ENCODE measurements at places on chromosomes 7 and 10.

- DNase-seq, result no peak
These were observed 23.3 kb downstream of the CNNM2 start for GRCh38 chr10:102941401-102941800.

GRCh38 chr10:88162852-88163251, 299.4 kb downstream of the PTEN start:
- no peak for DNase-seq

GRCh38 chr7:98136423-98136822, 29.8 kb downstream of the LMTK2 start:
- no peak for DNase-seq

DNA sequence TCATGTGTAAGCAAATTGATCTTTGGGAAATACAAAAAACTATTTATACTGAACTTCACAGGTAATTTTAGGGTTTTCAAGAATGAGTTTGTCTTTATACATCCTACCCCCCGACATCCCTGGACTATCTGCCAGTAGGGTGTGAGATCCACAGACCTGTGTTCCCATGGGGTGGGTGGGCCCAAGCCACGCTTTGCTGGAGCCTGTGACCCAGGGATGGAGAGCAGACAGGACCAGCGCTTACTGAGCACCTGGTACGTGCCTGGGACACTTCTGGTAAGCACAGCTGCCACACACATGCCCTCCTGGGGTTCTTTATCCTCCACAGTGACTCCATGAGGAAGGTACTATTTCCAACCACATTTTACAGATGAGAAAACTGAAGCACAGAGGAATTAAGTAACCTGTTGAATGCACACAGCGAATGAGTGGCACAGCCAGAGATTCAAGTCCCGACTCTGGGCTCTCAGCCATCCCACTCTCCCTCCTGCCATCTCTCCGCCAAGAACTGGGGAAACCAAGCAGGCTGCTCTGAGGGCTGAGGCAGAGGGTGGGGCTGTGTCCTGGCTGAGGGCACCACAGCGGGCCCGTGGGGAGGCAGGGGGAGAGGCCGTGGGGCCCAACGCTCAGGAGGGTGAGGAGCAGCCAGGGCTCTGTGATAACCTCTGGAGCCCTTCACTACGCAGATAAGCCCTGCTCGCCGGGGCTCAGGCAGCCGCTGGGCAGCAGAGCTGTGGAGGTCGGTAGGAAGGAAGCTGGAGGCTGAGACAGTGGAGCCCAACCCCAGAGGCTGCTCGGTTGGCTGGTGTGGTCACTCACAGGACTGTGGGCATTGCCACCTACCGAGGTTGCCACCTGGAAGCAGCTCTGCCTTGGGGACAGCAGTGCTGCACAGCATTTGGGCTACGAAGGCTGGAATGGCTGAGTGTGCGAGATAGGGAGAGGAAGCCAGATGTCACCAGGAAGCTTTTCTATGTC, 124.2 kb downstream of the ARHGAP22 start:
- no peak for DNase-seq

DNA sequence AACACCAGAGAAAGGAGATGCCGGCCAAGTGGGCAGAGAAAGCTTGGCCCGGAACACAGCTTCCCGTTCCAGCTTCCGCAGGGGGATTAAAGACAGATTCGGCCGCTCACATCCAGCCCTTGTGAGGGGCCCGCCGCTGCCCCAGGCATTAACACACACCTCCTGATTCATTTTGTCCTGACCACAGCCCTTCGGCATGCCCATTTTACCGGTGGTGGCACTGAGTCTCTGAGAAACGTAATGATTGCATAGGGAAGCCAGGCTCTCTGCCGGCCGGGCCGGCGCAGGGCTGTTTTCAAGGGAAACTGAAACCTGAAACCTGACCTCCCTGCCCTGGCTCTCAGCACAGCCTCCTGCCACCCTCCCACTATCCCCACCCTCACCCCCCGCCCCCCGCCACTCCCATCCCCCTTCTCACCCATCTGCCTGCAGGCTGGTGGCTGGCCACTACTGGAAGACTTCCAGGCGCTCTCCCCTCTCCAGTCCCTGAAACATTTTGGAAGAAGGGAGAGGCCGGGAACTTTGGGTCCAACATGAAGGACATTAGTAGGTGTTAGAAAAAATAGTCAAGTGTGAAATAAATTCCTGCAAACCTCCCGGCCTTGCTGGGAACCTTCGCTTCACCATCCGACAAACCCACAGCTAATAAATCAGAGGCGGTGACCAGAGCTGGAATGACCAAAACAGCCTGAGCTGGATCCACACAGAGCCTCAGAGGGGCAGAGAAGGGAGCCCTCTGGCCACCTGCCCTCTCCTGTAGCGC, 83.5 kb upstream of the CUX1 start:
- DNase-seq, result no peak

- no peak for DNase-seq
These were observed 10.4 kb upstream of the ZNF22 start for GRCh38 chr10:44990302-44990655.

DNA sequence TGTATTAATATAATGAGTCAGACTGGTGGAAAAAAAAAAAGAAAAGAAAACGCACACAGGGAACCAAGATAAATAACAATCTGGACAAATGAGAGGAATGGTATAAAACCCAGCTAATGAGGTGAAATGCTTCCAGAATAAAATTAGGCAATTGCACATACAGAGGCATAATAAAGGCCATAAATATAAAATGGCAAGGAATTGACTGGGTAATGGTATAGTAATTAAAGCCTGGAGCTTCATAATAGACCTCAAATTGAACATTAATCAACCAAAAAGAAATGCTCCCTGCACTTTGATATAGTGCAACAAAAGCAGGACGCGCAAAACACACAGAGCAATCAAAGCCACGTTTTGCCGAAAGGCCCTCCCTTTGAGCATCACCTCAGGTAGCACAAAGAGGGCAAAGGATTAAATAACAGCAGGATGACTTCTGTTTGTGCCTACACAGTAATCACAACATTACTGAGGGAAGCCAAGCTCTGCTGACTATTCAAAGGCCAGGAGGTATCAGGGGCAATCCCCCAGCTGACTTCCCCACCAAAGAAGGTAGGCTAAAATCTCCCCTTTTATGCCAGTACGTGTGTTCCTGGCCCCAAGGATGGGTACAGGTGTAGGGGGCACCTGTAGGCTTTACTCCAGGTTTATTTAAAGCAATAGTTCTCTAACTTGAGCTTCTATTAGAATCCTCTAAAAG, 343.7 kb downstream of the ELMO1 start:
- DNase-seq, result no peak

- DNase-seq, result no peak
These were observed 122.5 kb downstream of the KIAA1217 start for GRCh38 chr10:24331457-24331856.

GRCh38 chr10:8115618-8115980, 61.1 kb downstream of the GATA3 start:
- DNase-seq, result no peak

DNA sequence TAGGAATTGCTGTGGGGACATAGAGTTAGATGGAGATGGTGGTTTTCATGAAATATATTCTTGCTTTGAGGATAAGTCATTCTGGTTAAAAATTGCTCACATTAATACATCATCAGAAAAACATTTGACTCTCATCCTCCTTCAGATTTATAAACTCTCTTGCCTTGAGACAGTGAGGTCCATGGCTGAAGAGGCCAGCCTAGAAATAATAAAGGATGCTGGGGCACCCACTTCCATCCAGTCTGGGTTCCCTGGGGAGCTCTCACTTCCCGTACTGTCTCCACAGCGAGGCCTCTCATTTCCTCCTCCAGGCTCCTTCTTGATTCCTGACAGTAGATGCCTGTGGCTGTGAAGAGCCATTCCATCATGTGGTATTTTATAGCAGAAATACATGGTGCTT, 73.3 kb upstream of the PRKG1 start:
- no peak for DNase-seq

- no peak for DNase-seq
These were observed 44.0 kb downstream of the ADK start for GRCh38 chr10:74194999-74195398.

DNA sequence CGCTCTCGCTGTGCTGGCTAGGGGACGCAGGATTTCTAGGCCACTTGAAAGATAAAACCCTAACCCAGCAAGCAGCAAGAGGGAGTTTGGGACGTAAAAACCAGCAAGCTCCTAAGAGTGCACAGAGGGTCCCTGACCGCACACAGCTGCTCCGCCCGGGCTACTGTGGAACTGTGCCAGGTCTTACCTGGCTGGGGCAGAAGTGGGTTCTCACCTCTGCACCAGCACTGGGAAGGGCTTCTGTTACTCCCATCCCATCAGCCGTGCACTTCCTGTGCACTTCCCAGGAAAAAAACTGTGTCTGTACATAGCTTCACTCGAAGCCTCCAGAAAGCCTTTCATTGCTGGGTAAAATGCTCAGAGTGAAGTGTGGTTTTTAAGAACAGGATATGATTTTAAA, 45.9 kb upstream of the PTF1A start:
- DNase-seq, result no peak

GRCh38 chr7:102008535-102009262, 191.3 kb downstream of the CUX1 start:
- no peak for DNase-seq

GRCh38 chr7:105637755-105638154, 56.5 kb upstream of the EFCAB10 start:
- DNase-seq, result no peak

- DNase-seq, result no peak
These were observed 267.9 kb upstream of the TCERG1L start for GRCh38 chr10:131579251-131580071.

- no peak for DNase-seq
These were observed 56.1 kb downstream of the PAPSS2 start for GRCh38 chr10:87715552-87716347.

- DNase-seq, result no peak
These were observed 29.8 kb upstream of the CHST15 start for GRCh38 chr10:124123156-124123555.

GRCh38 chr7:32092346-32092745, 22.1 kb upstream of the PDE1C start:
- DNase-seq, result no peak

- no peak for DNase-seq
These were observed 240.6 kb downstream of the VTI1A start for GRCh38 chr10:112687647-112688046.

GRCh38 chr10:102948176-102948575, 30.1 kb downstream of the CNNM2 start:
- DNase-seq, result no peak

DNA sequence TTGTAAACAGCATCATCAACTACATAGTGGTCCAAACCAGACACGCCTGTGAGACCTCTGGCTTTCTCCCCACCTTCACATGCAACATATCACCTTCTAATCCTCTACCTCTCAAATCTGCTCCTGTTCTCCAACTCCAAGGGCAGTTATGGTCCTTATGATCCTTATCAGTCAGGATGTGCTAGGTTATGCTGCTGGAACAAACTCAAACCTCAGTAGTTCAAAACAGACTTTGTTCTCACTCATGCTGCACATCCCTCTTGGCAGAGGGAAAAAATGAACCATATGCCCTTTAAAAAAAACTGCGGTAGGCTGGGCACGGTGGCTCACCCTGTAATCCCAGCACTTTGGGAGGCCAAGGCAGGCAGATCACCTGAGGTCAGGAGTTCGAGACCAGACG, 76.1 kb downstream of the RNF216 start:
- DNase-seq, result no peak

GRCh38 chr7:22387583-22387982, 30.6 kb upstream of the RAPGEF5 start:
- no peak for DNase-seq

GRCh38 chr10:18005781-18006456, 54.2 kb downstream of the SLC39A12 start:
- no peak for DNase-seq

DNA sequence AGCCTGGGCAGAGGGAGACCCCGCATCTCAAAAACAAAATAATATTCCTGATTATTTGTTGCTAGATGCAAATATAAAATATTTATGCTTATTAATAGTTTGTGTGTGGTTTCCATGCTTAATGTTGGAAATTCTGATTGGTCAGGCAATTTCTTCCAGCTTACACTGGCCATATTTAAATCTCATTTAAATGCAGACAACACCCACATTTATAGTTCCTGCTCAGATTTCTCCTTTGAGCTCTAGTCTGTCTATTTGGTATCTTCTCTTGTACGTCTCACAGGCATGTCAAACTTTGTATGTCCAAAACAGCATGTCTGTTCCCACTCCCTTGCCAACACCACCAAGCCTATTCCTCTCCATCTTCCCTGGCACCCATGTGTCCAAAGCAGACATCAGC, 52.5 kb downstream of the FKBP9 start:
- DNase-seq, result no peak

DNA sequence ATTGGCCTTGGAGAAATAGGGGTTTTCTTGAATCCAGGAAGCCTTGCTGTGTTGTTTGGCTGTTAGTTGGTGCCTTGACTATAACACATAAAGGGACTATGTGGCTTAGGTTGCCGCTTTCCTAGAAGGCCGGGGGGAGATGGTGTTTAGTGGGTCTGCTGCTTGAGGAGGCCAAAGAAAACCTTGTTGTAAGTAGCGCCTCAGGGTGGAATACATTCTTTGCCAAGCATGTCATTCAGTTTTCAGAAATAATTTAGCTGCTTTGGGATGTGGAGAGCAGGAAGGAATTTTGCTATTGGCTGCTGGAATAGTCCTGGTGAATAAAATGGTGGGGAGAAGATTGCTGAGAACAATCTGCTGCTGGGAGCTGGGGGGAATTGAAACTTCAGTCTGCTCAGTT, 132.9 kb upstream of the WNT16 start:
- DNase-seq, result no peak

- DNase-seq, result no peak
These were observed 690.6 kb downstream of the LRMDA start for GRCh38 chr10:76122056-76122455.

DNA sequence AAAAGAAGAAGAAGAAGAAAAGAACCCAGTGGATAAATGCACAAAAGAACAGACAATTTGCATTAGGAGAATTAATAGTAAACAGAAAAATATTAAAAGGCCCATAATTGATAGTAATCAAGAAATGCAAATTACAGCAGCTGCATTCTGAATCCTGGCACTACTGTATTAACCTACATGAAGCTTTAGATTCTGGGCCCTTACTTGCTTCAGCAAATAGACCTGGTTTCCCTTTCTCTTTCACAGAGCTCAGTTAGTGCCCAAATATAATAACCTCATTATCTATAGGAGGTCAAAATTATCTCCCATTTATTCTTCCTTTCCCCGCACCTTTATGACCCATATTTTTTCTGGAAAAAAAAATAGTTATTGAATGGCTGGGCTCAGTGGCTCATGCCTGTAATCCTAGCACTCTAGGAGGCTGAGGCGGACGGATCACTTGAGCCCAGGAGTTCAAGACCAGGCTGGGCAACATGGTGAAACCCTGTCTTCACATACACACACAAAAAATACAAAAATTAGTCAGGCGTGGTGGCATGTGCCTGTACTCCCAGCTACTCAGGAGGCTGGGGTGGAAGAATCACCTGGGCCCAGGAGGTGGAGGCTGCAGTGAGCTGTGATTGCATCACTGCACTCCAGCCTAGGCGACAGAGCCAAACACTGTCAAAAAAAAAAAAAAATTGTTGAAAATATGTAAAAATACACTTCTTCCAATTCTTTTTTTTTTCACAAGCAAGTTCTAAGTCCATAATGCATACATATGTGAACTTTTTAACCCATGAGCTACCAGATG, 36.0 kb upstream of the PIK3AP1 start:
- DNase-seq, result no peak

Data from GM12892 (cell line).